Right cardiac atrium (tissue), 5 donors: ENCODE measurements at places on chromosomes 12 and 14.

DNA sequence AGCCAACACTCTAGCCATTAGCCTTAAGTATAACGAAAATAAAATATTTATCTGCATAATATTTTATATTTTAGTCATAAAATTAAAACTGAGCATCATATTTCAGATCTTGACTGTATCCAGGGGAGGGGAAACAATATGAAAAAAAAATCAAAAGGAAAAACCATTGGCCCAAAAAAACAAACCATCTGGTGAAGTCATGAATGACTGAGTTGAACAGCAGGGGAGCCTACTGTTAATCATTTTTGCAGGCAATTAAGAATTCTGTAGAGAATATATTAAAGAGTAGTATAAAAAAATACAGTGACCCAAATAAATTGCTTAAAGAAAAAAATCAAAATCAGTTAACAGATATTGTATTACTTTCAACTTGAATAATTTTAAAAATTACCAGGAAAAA lies 224.8 kb downstream of the C12orf50 start:
- no peak for DNase-seq

GRCh38 chr12:1681493-1681807 lies 9.4 kb upstream of the ADIPOR2 start:
- DNase-seq = no peak

DNA sequence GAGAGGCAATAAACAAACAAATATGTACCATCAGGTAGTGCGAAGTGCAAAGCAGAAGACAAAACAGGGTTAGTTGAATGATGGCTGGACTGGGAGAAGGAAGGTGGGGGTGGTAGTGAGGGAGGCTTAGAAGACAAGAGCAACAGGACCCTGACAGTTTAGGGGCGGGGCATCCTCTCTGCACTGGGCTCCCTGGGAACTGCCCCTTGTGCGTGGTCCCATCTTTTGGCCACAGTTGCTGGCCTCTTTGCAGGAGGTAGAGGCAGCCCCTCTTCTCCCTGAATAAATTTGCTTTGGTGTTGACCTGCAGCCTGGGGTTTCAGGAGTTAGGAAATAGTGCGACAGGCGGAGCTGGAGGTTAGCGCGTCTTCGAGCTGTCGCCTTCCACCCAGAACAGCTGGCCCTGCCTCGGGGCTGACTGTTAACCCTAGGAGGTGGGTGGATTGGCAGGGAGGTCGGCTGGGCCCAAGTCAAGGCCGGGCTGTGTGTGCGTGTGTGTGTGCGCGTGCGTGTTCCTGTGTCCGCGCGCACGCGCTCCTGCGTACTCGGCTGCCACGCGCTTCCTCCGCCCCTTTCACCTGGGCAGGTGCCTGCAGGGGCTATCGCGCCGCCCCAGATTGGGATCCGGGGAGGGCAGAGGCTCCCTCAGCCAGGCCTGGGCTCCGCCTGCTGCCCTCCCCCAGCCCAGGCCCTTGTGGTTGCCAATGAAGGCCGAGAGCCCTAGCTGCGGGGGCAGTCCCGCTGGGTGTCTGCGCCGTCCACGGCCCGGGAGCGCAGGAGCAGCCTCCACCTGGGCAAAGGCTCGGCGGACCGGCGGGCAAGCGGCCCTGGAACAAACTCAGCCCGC lies 180.8 kb downstream of the ADCK1 start:
- peak; percentile 22 for DNase-seq

DNA sequence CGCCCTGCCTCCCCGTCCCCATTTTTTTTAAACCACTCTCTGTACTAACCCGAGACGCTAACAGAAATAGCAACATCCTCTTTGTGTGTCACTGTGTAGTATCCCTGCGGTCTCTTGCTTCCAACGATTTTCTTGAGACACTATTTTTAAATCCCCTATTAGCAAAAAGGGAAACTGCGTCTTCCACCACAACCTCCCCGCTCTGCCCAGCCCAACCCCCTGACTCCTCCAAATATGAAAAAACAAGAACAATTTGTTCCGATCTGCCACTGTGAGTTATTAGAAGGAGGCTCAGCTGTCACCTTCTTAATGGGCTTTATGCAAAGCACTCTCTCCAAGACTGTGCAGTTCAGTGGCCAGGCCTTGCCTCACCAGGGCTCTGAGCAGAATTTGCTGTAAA lies 76.3 kb downstream of the MAP1LC3B2 start:
- DNase-seq = no peak

GRCh38 chr14:93727039-93727740 lies 61.1 kb downstream of the PRIMA1 start:
- no peak for DNase-seq

DNA sequence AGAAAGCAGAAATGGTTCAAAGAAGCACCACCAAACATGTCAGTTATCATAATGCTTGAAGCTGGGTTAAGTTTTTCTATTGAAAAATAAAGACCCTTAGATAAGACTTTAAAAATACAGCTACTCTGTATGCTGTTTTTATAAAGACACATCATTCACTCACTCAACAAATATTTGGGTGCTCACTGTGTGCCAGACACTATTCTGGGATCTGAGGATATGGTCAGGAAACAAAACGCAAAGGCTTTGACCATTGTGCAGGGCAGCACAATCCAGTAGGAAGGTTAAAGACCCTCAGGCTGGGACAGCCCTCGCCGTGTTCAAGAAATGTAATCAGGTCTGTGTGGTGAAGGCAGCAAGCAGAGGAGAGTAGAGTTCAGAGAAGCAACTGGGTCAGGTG lies 38.0 kb upstream of the DPY19L2 start:
- DNase-seq = no peak

GRCh38 chr12:53552361-53553327 lies 45.4 kb upstream of the NPFF start:
- no peak for DNase-seq

- DNase-seq = no peak
These were observed 185.1 kb upstream of the VASH1 start for GRCh38 chr14:76576047-76576741.

GRCh38 chr14:20657216-20658211 lies 16.0 kb upstream of the OR6S1 start:
- DNase-seq = no peak

GRCh38 chr14:89807892-89808291 lies 146.6 kb downstream of the EFCAB11 start:
- no peak for DNase-seq

- DNase-seq = no peak
These were observed 137.5 kb downstream of the NRXN3 start for GRCh38 chr14:78307671-78308070.

- no peak for DNase-seq
These were observed 62.6 kb downstream of the TSPAN9 start for GRCh38 chr12:3139760-3140159.

GRCh38 chr12:107458990-107459389 lies 226.6 kb upstream of the PWP1 start:
- no peak for DNase-seq

DNA sequence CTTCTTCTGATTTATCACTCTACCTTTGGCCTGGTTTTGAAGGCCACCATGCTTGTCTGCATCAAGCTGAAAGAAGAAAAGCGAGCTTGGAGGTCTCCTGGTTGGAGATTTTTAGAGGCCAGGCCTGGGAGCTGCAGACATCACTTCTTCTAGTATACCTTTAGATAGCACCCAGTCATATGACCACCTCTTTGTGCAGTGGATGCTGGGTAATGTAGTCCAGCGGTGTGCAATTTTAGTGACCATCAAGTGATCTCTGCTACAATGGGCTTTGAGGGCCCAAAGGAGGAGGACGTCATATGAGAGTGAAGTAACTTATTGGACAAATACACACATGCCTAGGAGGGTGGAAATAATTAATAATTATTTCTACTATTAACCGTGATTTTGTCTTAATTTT lies 15.2 kb upstream of the WNT5B start:
- no peak for DNase-seq

DNA sequence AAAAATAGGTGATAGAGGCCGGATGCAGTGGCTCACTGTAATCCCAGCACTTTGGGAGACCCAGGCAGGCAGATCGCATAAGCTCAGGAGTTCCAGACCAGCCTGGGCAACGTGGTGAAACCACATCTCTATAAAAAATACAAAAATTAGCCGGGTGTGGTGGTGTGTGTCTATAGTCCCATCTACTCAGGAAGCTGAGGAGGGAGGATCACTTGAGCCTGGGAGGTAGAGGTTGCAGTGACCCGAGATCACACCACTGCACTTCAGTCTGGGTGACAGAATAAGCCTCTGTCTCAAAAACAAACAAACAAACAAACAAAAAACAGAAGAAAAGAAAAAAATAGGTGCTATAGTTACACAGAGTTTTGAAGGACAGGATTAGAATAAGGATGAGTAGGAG lies 142.1 kb downstream of the SAMD4A start:
- DNase-seq = no peak

DNA sequence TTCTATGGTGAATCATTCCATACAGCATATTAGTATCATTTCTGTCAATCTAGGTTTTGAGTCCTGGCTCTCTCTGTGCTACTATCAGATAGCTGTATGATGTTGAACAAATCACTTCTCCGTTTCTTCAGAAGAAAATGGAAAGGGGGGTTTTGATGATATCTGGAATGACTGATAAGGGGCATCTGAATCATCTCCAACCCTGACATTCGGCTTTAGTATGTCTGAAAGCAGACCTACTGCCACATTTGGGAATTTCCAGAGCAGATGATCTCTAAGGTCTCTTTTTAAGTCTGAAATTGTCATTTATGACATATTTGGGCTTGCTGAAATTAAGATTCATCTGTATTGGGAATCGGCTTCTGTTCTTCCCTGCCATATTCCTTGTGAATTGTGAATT lies 10.1 kb downstream of the MLF2 start:
- no peak for DNase-seq

DNA sequence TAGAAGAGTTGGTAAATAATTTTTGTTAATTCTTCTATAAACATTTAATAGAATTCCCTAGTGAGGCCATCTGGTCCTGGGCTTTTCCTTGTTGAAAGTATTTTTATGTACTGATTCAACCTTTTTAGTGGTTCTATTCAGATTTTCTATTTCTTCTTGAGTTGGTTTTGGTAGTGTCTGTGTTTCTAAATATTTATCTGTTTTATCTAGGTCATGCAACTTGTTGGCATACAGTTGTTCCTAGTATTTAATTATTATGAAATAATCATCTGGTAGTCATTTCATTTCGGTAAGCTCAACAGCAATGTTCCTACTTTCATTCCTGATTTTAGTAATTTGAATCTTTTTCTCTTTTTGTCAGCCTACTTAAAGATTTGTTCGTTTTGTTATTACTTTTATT lies 234.1 kb upstream of the GARIN2 start:
- no peak for DNase-seq

GRCh38 chr14:92500491-92500941 lies 13.1 kb upstream of the RIN3 start:
- DNase-seq = peak; percentile 74

- DNase-seq = peak; percentile 95
These were observed 761 bp upstream of the NDRG2 start for GRCh38 chr14:21025371-21026273.

GRCh38 chr12:9104087-9104486 lies 11.6 kb downstream of the A2M start:
- no peak for DNase-seq

DNA sequence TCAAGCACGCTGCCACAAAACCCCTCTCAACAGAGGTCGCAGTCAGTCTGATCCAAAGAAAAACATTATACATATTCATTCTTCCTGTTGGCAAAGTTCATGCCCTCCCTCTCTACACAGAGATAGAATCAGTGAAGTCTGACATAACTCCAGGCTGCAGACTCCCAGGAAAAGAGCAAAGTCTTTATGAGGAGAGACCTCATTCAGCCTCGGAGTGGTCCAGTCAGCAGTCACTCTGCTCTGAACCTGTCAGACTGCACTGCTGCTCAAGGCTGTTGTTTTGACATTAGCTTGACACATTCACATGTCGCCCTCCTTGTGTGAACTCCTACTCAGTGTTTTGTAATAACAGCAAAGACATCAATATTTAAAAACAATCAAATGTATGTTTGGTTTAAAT lies 241.2 kb upstream of the G2E3 start:
- DNase-seq = no peak

- DNase-seq = no peak
These were observed 1.8 kb downstream of the DCN start for GRCh38 chr12:91180582-91181395.

DNA sequence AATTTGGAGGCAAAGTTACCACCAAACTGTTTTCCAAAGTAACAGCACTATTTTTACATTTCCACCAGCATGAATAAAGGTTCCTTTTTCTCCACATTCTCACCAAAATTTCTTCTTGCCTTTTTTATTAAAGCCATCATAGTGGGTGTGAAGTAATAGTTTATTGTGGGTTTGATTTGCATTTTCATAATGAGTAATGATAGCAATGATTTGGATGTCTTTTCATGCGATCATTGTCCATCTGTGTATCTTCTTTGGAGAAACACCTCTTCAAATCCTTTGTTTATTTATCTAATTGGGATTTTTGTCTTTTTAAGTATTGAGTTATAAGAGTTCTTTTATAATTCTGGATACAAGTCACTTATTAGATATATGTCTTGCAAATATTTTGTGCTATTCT lies 172.7 kb downstream of the CNTN1 start:
- DNase-seq = no peak

GRCh38 chr12:104177663-104178501 lies 37.7 kb upstream of the TXNRD1 start:
- peak; percentile 94 for DNase-seq

DNA sequence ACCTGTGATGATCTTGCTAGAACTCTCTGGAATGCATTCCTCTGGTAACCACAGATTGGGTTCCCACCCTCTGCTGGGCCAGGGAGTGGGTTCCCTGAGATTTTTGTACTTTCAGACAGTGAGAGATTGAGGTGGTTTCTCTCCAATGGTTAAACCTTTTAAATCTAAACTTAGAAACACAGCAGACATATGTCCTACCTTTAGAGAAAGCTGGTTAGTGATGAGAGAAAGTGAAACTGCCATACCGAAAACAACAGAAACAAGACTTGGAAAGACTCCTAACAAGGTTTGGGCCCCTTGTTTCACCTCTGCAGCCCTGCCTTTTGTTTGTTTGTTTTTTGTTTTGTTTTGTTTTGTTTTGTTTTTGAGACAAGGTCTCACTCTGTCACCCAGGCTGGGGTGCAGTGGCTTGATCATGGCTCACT lies 9.7 kb upstream of the SGPP1 start:
- DNase-seq = no peak
